Osteoblast (primary cell): ENCODE measurements at places on chromosomes 1 and 21. TPM values are rescaled to one million over a fixed set of nuclear protein-coding genes. Genes with fewer than 3 reads are reported as not detected.

DNA sequence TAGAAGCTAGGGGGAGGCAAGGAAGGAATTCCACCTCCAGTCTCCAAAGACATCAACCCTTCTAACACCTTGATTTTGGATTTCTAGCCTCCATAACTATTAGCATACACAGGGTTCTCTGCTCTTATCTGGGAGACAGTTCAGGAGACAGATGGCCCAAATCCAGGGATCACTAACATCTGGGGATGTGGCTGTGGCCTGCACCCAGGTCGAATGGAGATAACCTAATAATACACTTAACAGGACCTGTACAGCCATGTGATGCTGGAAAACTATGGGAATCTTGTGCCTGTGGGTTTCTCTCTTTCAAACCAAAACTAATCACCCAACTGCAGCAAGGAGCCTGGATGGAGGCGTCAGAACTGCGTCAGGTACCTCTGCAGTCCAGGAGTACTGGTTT lies 47.6 kb downstream of the KIAA0319L start:
- H3K4me1 ChIP-seq, result peaks cover 16% of the 10 kb centered on the region
- H3K36me3 ChIP-seq, result no peaks in the 10 kb centered on the region
- no peak overlapping the region for H3K27ac ChIP-seq
- DNase-seq, result no peak
- H3K27me3 ChIP-seq, result no peaks in the 10 kb centered on the region

DNA sequence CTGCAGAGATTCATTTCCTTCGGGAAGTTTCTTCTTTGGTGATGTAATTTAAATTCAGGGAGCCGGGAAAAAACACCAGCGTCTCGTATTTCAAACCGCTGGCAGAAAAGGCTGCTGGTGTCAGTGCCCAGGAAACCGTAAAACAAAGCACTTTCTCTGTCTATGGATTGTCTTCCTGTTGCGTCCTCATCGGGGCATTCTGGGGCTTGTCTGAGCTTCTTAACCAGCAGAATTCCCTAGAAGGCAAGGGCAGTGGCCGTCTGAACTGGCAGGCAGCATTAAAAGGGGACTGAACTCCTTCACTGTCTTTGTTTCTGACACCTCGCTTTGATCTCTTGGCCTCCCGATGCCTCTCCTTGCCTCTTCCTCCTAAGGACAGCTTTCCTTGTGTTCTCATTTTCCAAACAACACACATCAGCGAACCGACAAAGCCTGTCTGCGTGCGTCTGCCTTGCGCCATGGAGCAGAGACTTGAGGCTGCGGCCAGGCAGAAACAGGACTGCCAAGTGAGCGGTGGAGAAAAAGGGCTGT lies 391.6 kb upstream of the VAMP3 start:
- no peak for DNase-seq
- H3K27ac ChIP-seq, result peak overlapping the region; percentile 24
- peaks cover 6% of the 10 kb centered on the region for H3K4me1 ChIP-seq

GRCh38 chr1:172897738-172898137 lies 153.0 kb downstream of the TNFSF18 start:
- no peak overlapping the region for H3K4me3 ChIP-seq
- peak overlapping the region; percentile 31 for H3K27ac ChIP-seq
- no peaks in the 10 kb centered on the region for H3K36me3 ChIP-seq
- H3K27me3 ChIP-seq, result no peaks in the 10 kb centered on the region

- DNase-seq, result peak; percentile 58
- peaks cover 51% of the 10 kb centered on the region for H3K36me3 ChIP-seq
- no peak overlapping the region for H3K4me3 ChIP-seq
- no peaks in the 10 kb centered on the region for H3K27me3 ChIP-seq
Observed at GRCh38 chr1:37509181-37509580, 5.4 kb downstream of the MEAF6 start.

- H3K36me3 ChIP-seq, result peaks cover 9% of the 10 kb centered on the region
- no peak overlapping the region for H3K27ac ChIP-seq
- H3K27me3 ChIP-seq, result no peaks in the 10 kb centered on the region
- H3K4me3 ChIP-seq, result no peak overlapping the region
- DNase-seq, result no peak
- no peaks in the 10 kb centered on the region for H3K4me1 ChIP-seq
Observed at GRCh38 chr1:67005068-67005467, 48.9 kb downstream of the SLC35D1 start.

DNA sequence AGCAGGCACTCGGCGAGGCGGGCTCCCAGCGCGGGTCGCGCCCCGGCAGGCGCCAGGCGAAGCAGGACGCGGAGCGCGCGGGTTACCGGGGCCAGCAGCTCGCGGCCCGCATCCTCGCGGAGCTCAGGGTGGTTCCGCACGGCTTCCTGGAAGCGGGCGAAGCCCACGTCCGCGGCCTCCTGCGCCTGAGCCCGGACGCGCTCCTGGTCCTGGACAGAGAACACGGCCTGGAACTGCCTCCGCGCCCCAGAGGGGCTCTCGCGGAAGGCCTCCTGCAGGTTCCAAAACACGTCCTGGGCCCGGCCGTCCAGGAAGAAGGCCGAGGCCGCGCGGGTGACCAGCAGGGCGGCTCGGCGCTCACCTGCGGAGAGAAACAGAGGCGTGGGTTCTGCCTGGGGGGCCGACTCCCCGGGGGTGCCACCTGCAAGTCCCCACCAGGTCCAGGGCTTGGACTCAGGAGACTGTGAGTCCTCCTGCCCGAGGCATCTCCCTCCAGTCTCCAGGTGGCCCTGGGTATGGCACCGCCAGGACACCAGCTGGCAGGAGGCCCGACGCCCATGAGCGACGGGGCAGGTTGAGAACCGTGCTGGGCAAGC lies 11.4 kb downstream of the TTC34 start:
- H3K27ac ChIP-seq, result no peak overlapping the region
- H3K36me3 ChIP-seq, result no peaks in the 10 kb centered on the region
- no peaks in the 10 kb centered on the region for H3K27me3 ChIP-seq
- DNase-seq, result peak; percentile 48
- H3K4me1 ChIP-seq, result no peaks in the 10 kb centered on the region

DNA sequence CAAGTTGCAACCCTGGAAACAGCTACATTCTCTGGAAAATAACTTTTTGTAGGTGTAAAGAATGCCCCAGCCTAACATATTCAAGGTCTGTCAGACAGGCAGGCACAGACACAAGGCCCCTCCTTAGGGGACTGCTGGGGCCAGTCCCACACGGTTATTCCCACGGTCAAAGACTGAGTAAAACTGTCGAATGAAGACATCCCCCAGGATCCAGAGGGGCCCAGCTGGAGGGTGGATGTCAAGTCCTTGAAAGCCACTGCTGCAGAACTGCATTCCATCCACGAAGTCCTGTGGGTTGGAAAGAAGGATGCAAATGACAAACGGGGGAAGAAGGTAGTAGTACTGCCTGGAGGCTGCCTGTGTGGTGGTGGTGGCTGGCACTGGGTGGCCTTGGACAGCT lies 6.9 kb upstream of the RAB7B start:
- no peaks in the 10 kb centered on the region for H3K36me3 ChIP-seq
- no peak overlapping the region for H3K4me3 ChIP-seq
- no peaks in the 10 kb centered on the region for H3K27me3 ChIP-seq
- no peaks in the 10 kb centered on the region for H3K4me1 ChIP-seq
- H3K27ac ChIP-seq, result no peak overlapping the region

DNA sequence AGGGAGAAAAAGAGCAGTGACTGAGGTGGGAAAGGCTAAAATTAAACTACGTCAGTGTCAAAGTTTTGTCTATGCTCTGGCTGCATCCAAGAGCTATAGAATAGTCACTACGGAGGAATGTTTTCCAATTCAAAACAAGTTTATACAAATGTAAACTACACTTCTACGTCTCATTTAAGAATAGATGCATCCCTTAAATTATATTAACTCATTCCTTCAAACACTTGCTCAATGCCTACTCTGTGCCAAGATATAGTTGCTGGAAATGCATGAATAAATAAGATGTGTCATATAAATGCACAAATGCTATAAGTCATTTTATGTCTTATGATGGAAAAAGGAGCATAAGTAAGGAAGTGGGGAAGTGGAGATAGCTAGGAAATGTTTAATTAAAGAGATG lies 4.2 kb upstream of the COLGALT2 start:
- no peak overlapping the region for H3K4me3 ChIP-seq
- DNase-seq, result no peak
- no peaks in the 10 kb centered on the region for H3K36me3 ChIP-seq

GRCh38 chr1:168150283-168150682 lies 13.6 kb upstream of the GPR161 start:
- no peak overlapping the region for H3K27ac ChIP-seq
- H3K27me3 ChIP-seq, result no peaks in the 10 kb centered on the region
- no peak overlapping the region for H3K4me3 ChIP-seq
- H3K36me3 ChIP-seq, result no peaks in the 10 kb centered on the region
- DNase-seq, result no peak
- H3K4me1 ChIP-seq, result peaks cover 4% of the 10 kb centered on the region

- no peak overlapping the region for H3K27ac ChIP-seq
- H3K4me3 ChIP-seq, result no peak overlapping the region
- H3K4me1 ChIP-seq, result peaks cover 10% of the 10 kb centered on the region
- no peaks in the 10 kb centered on the region for H3K36me3 ChIP-seq
- DNase-seq, result no peak
Observed at GRCh38 chr21:33666153-33666552, 23.9 kb downstream of the ITSN1 start.

- H3K36me3 ChIP-seq, result no peaks in the 10 kb centered on the region
- no peak overlapping the region for H3K27ac ChIP-seq
- no peaks in the 10 kb centered on the region for H3K4me1 ChIP-seq
- no peak overlapping the region for H3K4me3 ChIP-seq
- DNase-seq, result no peak
Observed at GRCh38 chr1:53366901-53367502, 39.1 kb upstream of the LRP8 start.

GRCh38 chr1:211724687-211725196 lies 49.3 kb upstream of the NEK2 start:
- H3K27ac ChIP-seq, result no peak overlapping the region
- DNase-seq, result no peak
- no peaks in the 10 kb centered on the region for H3K4me1 ChIP-seq
- no peaks in the 10 kb centered on the region for H3K27me3 ChIP-seq
- no peaks in the 10 kb centered on the region for H3K36me3 ChIP-seq
- no peak overlapping the region for H3K4me3 ChIP-seq

DNA sequence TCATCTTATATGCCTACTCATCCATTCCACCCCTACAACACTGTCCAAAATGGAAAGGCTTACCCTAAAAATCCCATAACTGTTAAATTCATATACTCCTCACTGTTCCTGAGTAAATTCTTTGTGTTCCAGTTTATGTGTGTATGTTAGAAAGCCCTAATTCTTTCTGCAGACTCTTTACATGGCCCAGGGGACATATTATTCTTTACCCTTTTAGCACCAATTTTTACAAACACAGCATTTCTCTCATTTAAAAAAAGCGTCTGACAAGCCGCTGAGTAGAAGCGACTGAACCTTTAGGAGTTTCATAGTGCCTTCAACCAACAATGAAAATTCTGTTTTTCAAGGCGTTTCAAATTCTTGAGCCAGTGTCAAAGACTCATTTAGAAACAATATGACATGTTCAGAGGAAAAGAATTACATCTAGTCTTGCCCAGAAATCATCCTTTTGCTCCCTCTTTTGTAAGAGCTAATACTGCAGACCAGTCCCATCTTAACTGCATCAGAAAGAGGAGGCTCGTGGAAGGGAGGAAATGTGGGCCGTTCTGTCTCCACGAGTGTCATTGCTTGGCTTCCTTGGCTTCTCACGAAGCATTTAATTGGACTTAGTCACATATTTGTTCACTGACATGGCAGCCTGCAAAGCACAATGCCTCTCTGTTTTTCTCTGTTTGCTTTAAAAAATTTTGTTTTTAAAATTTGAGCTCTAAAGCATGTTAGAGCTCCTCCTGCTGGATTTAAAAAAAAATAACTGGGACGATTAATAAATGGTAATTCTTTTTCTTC lies 21.3 kb upstream of the C1orf105 start:
- peak overlapping the region; percentile 43 for H3K4me3 ChIP-seq
- peak; percentile 85 for DNase-seq
- H3K27ac ChIP-seq, result peak overlapping the region; percentile 83
- no peaks in the 10 kb centered on the region for H3K36me3 ChIP-seq
- H3K27me3 ChIP-seq, result no peaks in the 10 kb centered on the region

GRCh38 chr1:228471762-228472398 lies 15.3 kb upstream of the RNF187 start:
- H3K4me3 ChIP-seq, result no peak overlapping the region
- no peak for DNase-seq
- H3K27ac ChIP-seq, result no peak overlapping the region
- H3K36me3 ChIP-seq, result no peaks in the 10 kb centered on the region

- no peak overlapping the region for H3K27ac ChIP-seq
- H3K4me1 ChIP-seq, result no peaks in the 10 kb centered on the region
- no peak overlapping the region for H3K4me3 ChIP-seq
- H3K36me3 ChIP-seq, result no peaks in the 10 kb centered on the region
- no peaks in the 10 kb centered on the region for H3K27me3 ChIP-seq
- DNase-seq, result peak; percentile 91
Observed at GRCh38 chr21:39518055-39518846, 66.5 kb downstream of the SH3BGR start.

DNA sequence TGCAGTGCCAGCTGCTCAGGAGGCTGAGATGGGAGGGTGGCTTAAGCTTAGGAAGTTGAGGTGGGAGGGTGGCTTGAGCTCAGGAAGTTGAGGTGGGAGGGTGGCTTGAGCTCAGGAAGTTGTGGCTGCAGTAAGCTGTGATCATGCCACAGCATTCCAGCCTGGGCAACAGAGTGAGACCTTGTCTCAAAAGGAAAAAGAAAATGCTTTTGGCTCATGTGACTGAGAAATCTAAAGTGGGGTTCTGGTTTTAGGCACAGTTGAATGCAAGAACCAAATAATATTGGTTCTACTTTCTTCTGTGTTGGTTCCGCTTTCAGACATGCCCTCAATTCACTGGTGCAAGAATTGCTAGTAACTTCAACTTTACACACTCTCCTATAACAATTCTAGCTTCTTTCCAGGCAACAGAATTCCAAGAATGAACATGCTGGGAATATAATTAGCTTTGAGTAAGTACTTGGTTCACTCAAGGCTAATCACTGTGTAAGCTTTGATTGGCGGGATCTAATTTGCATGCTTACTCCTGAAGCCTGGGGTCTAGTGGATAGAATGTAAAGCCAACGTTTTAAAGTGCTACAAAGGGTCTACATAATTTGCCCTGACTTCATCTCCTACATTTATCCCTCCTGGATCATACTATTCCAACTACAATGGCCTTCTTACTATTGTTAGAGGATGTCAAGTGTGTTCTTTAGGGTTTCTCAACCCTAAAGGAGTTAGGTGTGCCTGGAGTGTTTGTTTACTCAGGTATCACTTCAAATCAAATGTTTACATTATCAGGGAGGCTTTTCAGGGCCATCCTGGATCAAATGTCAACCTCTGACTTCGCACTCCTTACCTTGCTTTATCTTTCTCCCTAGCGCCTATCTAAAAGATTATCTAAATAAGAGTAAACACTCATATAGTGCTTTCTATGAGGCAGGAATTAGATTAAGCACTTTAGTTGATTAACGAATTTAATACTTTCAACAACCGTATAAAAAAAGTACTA lies 115.1 kb downstream of the SLC16A1 start:
- H3K27ac ChIP-seq, result no peak overlapping the region
- peaks cover under 1% of the 10 kb centered on the region for H3K4me1 ChIP-seq
- no peak overlapping the region for H3K4me3 ChIP-seq
- H3K36me3 ChIP-seq, result no peaks in the 10 kb centered on the region
- H3K27me3 ChIP-seq, result no peaks in the 10 kb centered on the region
- no peak for DNase-seq

GABPB2 gene
- 15.6 and 16.3 TPM in 2 replicates for total RNA-seq

DMRTB1 gene
- not detected in 2 replicates for total RNA-seq

PTGFR gene
- total RNA-seq, result 67.7 and 81.9 TPM in 2 replicates

GSTM5 gene
- total RNA-seq, result 2.1 and 4.3 TPM in 2 replicates

CCDC24 gene
- 2.4 and 2.9 TPM in 2 replicates for total RNA-seq

FCN3 gene
- total RNA-seq, result not detected in 2 replicates

NGF gene
- total RNA-seq, result 3.8 and 6.2 TPM in 2 replicates
